ENCODE measurements at places on chromosomes 16 and 17.

- no peak for DNase-seq
Observed at GRCh38 chr17:31527606-31528005, 136.1 kb downstream of the RAB11FIP4 start.

DNA sequence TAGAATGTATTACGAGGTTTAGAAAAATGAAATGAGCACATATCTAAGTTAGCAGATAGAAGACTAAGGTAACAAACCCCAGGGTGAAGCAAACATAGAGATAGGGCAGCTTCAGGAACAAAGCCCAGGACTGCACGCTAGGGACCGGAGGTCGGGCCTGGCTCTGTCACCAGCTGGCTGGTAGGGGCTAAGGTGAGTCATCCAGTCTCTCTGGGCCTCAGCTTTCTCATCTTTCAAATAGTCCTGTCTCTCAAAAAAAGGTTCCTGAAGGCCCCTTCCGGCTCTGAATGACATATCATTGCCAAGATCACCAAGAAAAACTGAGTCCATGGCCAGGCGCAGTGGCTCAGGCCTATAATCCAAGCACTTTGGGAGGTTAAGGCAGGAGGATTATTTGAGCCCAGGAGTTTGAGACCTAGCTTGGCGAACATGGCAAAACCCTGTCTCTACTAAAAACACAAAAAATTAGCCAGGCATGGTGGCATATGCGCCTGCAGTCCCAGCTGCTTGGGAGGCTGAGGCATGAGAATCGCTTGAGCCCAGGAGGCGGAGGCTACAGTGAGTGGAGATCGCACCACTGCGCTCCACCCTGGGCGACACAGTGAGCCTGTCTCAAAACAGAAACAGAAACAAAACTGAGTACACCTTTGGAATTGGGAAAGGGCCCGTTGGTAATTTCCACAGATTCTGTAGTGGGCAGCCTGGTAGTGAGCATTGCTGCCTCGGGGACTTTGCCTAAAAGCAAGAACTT is 26.0 kb downstream of the PKD1L3 start:
- DNase-seq: no peak

- no peak for DNase-seq
Observed at GRCh38 chr17:43701318-43701743, 39.6 kb upstream of the MEOX1 start.

DNA sequence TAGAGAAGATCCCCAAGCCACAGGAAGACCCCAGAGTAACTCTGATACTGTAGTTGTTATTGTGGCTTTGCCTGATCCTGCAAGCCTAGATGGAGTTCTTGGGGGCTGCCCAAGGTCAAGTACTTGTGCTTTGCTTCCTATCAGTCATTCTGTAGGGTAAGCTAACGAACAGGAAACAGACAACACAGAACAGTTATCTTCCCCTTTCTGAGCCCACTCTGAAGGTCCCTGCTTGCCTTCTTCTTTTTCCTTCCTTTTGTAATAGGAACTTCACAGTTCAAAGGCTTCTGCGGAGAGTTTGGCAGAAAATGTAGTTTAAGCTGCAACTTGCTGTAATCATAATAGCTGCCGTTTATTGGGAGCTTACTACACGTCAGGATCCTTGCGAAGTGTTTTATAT is 494.1 kb upstream of the ERCC4 start:
- DNase-seq: no peak

- no peak for DNase-seq
Observed at GRCh38 chr17:65918500-65918899, 273.4 kb downstream of the CEP112 start.

- DNase-seq: peak; percentile 66
Observed at GRCh38 chr16:75074920-75075687, 41.5 kb downstream of the LDHD start.

DNA sequence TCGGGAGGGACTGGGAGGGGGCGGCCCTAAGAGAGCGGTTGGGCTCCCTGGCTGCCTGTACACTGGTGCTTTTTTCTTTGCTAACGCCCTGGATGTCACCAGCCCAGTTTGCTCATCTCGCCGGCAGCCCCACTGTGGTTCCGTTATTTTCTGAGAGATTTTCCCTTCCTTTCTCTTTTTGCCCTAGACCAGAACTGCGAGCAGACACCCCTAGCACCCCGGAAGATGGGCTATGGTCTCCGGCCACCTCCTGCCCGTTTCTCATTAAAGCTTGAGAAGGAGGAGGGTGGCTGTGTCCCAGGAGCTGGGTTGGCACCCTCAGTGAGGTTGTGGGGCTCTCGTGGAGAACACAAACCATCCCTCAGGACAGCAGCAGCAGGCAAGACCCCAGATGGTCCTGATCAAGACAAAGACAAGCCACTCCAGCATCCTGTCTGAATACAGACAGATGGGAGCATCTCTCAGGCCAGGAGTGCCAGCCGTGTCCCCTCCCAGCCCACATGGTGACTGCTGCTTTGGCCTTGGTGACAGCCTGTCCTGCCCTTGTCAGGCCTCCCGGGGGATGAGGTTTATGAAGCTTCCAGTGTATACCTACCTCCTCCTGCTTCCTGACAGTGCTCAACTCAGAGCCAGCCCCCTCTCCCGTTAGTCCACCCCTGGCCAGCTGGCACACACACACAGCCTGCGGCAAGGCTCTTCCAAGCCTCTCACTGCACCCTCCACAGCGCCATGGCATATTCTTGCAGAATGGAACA is 77.2 kb downstream of the KCNJ12 start:
- DNase-seq: no peak

All from stimulated activated CD4-positive, alpha-beta T cell treated with anti-CD3 and anti-CD28 coated beads, TNF-alpha, amount 100 ng/mL, for 1 hour (primary cell).